ENCODE measurements at places on chromosomes 2 and 18.

- DNase-seq = no peak
These were observed 27.7 kb upstream of the NFATC1 start for GRCh38 chr18:79367989-79368388.

DNA sequence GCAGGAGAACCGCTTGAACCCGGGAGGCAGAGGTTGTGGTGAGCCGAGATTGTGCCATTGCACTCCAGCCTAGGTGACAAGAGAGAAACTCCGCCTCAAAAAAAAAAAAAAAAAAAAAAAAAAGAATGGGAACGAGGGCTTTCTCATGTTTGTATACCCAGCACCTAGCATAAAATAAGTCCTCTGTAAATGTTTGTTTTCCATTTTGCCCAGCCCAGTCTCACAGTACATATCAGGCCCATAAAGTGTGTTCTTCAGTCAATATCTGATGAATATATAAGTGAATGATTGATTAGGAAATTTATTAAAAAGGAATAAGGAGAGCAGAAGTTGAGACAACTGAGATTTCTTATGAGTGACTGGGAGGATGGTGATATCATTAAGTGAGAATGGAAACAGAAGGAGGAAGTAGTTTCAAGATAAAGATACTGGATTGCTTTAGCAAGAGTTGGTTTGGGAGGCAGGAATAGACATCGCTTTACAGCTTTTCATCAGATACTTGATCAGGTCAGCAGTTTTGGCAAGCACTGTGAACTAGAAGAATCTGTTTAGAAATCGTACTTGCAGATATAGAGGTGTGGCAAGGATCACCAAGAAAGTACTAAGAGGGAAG lies 327.5 kb downstream of the KIAA1328 start:
- no peak for DNase-seq

DNA sequence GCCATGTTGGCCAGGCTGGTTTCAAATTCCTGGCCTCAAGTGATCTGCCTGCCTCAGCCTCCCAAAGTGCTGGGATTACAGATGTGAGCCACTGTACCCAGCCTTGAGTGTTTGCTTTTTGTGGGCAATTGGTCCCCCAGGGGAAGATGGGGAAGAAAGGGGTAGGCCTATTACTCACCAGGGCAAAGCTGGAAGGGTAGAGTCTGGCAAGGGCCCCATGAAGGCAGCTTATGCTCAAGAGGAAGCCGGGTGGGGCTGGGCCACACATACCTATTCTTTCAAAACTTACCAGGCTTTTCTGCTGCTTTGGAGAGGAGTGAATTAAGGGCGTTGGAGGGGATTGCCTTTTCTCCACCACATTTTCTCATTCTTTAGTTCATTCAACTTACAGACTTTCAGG lies 24.5 kb upstream of the CD28 start:
- no peak for DNase-seq

GRCh38 chr18:10164271-10165071 lies 250.7 kb downstream of the VAPA start:
- no peak for DNase-seq

DNA sequence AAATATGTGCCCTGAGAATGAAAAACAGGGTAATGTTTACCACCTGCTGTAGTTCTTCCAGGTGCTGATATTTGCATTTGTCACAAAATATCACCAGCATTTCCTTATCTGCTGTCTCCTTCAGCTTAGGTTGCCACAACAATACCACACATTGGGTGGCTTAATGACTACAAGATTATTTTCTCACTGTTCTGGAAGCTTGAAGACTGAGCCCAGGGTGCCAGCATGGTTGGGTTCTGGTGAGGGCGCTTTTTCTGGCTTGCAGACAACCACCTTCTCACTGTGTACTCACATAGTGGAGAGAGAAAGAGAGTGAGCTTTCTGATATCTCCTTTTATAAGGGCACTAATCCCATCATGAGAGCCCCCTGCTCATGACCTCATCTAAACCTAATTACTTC lies 407.5 kb upstream of the RGPD4 start:
- no peak for DNase-seq

DNA sequence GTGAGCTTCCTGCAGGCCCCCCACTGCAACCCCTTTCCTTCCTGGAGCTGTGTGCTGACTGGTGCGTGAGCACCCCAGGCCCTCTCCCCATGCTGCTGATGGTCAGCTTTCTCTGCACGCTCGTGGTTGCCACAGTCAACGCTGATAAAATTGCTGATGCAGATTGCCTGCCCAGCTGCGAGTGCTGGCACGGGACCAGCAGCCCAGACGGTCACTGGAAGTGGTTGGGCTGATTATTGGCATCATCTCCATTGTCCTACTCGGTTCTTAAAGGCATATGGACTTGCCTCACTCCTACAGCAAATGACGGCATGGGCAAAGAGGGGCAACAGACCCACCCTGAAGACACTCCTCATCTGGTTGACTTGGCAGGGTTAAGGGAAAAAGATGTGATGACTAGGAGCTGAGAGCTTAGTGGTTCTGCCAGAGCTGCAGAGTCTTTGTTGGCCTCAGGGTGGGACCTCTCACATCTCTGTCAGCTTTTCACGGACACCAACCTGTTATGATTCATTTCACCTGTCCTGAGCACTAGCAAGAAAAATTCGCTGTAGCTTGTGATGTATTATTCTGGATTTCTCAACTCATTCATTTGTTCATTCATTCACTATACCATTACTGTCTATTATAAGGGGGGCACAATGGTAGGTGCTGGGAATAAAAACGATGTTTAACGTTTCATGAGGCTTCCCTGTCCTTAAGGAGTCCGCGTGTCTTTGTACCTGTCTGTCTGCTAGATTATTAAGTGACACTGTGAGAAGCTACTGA lies 38.4 kb downstream of the PAX8 start:
- DNase-seq = no peak

GRCh38 chr2:159882130-159882745 lies 84.2 kb upstream of the CD302 start:
- DNase-seq = no peak

GRCh38 chr2:127637725-127638252 lies 8.2 kb upstream of the GPR17 start:
- no peak for DNase-seq

DNA sequence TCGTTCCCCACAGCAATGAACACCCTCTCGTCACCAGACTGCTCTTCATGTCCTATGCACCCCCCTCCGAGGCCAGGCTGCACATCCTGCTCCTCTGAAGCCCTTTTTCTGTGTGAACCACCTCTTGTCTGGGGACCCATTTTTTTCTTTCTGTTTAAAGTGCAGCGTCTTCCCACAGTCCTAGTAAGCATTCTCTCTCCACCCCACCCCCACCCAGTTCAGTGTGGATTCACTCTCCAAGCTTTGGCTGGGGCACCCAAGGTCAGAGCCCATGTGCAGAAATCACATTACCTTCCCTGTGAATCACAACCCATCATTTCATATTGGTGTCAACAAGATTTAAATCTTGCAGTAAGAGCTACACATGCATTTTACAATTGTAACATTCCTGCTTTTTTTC lies 26.4 kb upstream of the PKDCC start:
- no peak for DNase-seq

- no peak for DNase-seq
These were observed 43.5 kb downstream of the SPTBN1 start for GRCh38 chr2:54499661-54500060.

GRCh38 chr2:64467096-64467843 lies 13.3 kb downstream of the LGALSL start:
- no peak for DNase-seq

- DNase-seq = no peak
These were observed 2.7 kb downstream of the EHD3 start for GRCh38 chr2:31236433-31237205.

- no peak for DNase-seq
These were observed 211.3 kb downstream of the CYP26B1 start for GRCh38 chr2:71936076-71937030.

- DNase-seq = no peak
These were observed 219.6 kb upstream of the RAB12 start for GRCh38 chr18:8389391-8390340.

- DNase-seq = no peak
These were observed 751 bp downstream of the IL18R1 start for GRCh38 chr2:102356381-102356712.

GRCh38 chr2:151792589-151792988 lies 35.6 kb downstream of the ARL5A start:
- no peak for DNase-seq

- no peak for DNase-seq
These were observed 39.8 kb upstream of the TMEM163 start for GRCh38 chr2:134758633-134759032.

- DNase-seq = no peak
These were observed 59.9 kb downstream of the SMAD2 start for GRCh38 chr18:47870605-47871004.

DNA sequence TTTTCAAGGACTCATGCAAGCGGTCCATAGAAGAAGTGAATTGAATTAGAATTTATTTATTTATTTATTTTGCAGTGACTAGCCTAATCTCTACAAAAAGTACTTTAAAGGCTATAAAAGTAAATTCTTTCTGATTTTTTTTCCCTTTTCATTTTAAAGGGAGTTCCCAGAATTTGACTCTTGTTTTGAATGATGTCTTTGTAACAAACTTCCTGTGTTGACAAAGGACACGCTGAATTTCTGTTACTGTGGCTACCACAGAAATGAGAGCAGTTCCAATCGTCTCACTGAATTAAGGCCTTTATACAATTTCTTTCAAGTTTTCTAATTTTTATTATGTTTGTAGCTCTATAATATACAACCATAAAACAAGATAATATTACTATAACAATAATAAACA lies 46.3 kb upstream of the LPIN2 start:
- no peak for DNase-seq

DNA sequence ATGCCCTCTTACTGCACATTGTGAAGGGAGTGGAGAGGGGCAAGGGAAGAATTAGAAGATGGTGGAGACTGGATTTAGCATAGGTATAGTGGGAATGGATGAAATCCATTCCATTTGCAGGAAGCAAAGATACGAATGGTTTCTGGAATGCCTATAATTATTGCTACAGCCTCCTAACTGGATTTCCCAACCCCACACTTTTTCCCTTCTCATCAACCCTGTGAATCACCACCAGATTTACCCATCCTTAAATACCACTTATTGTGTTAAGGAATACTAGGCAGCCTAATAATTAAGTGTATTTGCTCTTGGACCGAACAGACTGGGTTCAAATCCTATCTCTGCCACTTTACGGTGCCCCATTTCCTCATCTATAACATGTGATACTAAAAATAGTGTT lies 39.3 kb upstream of the CREB1 start:
- DNase-seq = no peak

GRCh38 chr2:227443889-227444568 lies 27.9 kb upstream of the AGFG1 start:
- DNase-seq = no peak

GRCh38 chr2:55010149-55010591 lies 40.1 kb downstream of the RTN4 start:
- DNase-seq = peak; percentile 7

DNA sequence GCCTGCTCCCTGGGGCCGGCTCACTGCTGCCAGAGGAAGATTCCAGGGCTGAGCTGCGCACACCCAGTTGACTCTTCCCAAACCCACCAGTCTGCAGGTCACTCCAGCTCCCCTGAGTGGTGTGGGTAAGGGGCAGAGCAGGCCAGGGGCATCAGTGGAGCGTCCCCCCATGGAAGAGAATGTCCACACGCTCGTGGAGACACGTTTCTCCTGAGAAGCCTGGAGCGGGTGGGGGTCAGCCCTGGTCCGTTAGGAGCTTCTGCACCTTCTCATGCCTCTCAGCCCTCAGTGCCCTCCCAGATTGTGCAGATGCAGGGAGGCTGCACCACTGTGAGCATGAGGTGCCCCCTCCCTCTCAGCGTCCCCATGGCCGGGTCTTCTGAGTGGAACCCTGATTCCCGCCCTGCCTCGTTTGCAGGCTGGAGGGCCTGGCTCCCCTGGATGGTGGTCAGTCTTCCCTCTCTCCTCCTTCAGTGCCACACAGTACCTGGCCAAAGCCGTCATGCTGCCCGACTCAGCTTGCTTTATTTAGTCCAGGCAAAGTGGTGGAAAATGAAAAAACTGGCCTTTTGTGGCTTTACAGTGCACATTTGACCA lies 37.0 kb downstream of the TWIST2 start:
- DNase-seq = no peak

DNA sequence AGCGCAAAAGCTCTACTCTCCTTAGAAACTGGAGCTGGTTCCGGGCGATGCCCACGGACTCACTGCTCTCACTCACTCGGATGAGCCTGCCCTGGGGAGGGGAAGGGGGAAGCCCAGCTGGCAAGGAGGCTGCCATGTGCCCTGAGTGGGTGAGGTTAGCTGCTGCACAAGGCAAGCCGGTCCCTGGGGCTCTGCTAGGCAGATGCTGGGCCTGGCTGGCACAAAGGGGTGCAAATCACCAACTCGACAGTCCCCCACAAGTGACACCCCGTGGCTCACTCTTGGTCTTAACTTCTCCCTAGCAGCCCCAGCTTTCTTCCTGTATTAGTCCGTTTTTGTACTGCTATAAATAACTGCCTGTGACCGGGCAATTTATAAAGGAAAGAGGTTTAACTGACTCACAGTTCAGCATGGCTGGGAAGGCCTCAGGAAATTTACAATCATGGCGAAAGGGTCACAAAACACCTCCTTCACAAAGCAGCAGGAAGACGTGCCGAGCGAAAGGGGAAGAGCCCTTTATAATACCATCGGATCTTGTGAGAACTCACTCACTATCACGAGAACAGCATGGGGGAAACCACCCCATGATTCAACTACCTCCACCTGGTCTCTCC lies 33.2 kb downstream of the ADCY3 start:
- no peak for DNase-seq

- DNase-seq = no peak
These were observed 284.4 kb downstream of the SOX11 start for GRCh38 chr2:5976531-5977065.

GRCh38 chr2:118565786-118566540 lies 281.5 kb downstream of the EN1 start:
- no peak for DNase-seq

DNA sequence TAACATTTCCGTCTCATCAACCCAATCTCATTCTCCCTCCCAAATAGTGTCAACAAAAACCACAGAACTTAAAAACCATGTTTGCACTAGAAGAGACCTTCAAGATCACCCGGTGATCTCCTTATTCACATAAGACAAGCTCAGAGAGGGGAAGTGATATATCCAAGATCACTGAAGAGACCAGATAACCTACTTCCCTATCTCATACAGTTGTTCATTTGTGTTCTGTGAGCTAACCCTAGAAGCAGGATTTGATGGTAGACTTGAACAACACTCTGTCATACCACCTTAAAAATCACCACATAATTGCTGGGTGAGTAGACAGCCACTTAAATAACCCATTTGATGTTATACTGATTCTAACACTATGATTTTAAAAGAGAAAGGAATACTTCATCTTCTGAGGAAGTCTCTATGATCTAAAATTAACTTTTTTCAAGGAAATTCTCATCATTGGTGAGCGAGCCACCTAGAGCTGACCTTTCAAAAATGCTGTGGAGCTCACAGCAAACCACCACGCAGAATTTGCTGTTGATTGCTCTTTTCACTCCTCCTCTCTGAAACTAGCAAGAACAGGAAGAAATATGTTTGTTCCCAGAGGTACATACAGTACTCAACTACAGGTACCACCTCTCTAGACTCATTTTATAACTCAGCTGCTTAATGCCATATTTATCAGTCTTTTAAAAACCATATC lies 15.1 kb downstream of the AAK1 start:
- DNase-seq = peak; percentile 24

- DNase-seq = no peak
These were observed 278.6 kb upstream of the KLHL14 start for GRCh38 chr18:33051407-33051806.

GRCh38 chr2:120177001-120177621 lies 46.1 kb downstream of the TMEM185B start:
- peak; percentile 72 for DNase-seq
